ENCODE measurements at places on chromosomes 11 and 22. TPM values are rescaled to one million over a fixed set of nuclear protein-coding genes. Genes with fewer than 3 reads are reported as not detected.

Gene ST14
- total RNA-seq: 0.56 TPM

Gene MARK2
- total RNA-seq: 23.8 TPM

Gene LGR4
- total RNA-seq: 18.7 TPM

Gene GGT1
- total RNA-seq: 102 TPM

Gene CASP5
- not detected for total RNA-seq

Gene LYVE1
- 0.11 TPM for total RNA-seq

Gene MYOD1
- total RNA-seq: not detected

Gene CLDN5
- not detected for total RNA-seq

Gene TBX1
- total RNA-seq: 4.1 TPM

Gene POU2AF3
- 0.53 TPM for total RNA-seq

Gene DCHS1
- 0.08 TPM for total RNA-seq

Gene RRM1
- total RNA-seq: 72.9 TPM

Gene FZD4
- total RNA-seq: 0.95 TPM

Gene CCDC188
- total RNA-seq: not detected

Gene IGSF22
- total RNA-seq: not detected

Gene SLC29A2
- 4.9 TPM for total RNA-seq

Gene CDHR5
- 0.05 TPM for total RNA-seq

Gene CNGA4
- total RNA-seq: not detected

Gene XNDC1N
- 2.7 TPM for total RNA-seq

All from A549 treated with RU486 at 1 μM for 4 hours (cell line).